ENCODE measurements at places on chromosomes 1 and 21. TPM values are rescaled to one million over a fixed set of nuclear protein-coding genes. Genes with fewer than 3 reads are reported as not detected.

GIPC2 gene
- 0.25 TPM for total RNA-seq

TSPAN1 gene
- 10.3 TPM for total RNA-seq

CD160 gene
- total RNA-seq = not detected

MARK1 gene
- 3.7 TPM for total RNA-seq

CD46 gene
- total RNA-seq = 66.9 TPM

C8A gene
- not detected for total RNA-seq

SCAF4 gene
- total RNA-seq = 10.3 TPM

AMY2B gene
- total RNA-seq = 0.33 TPM

VTCN1 gene
- not detected for total RNA-seq

EXOC8 gene
- 6.0 TPM for total RNA-seq

POU3F1 gene
- not detected for total RNA-seq

CHAF1B gene
- 12.1 TPM for total RNA-seq

LCE1B gene
- total RNA-seq = not detected

KLHDC8A gene
- total RNA-seq = 1.0 TPM

PTGFR gene
- total RNA-seq = 0.33 TPM

INSRR gene
- total RNA-seq = under 0.01 TPM

MATN1 gene
- total RNA-seq = not detected

GPR37L1 gene
- not detected for total RNA-seq

TMCC2 gene
- total RNA-seq = 3.0 TPM

ZNF593OS gene
- total RNA-seq = not detected

AMY1A gene
- total RNA-seq = not detected

PGLYRP4 gene
- total RNA-seq = not detected

MAP1LC3C gene
- total RNA-seq = 0.63 TPM

SELL gene
- total RNA-seq = 0.16 TPM

HTR1D gene
- total RNA-seq = under 0.01 TPM

HNRNPCL1 gene
- not detected for total RNA-seq

SDC3 gene
- 72.0 TPM for total RNA-seq

TTC24 gene
- total RNA-seq = not detected

CHD5 gene
- under 0.01 TPM for total RNA-seq

FCRLA gene
- total RNA-seq = 0.16 TPM

HES5 gene
- total RNA-seq = not detected
